Activated T-cell treated with anti-CD3 and anti-CD28 coated beads, Interleukin-2, amount 50 U/mL, for 72 hours (primary cell): ENCODE measurements at places on chromosomes 6 and 20.

DNA sequence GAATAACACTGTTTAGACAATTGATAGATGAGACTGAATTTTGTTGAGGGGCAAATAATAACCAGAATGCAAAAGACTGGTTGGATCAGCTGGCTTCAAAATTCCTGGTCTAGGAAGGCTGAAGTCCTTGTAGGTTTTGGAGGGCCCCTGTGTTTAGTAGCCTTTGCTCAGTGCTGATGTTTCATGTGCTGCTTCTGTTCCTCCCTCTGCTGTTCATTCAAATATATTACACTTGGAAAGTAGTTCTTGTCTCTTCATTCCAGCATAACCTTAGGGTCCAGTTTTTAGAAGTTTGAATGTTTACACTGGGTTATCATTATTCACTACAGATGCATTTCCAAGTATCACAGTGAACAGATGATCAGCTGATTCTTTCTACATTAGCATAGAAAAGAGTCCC is 72.5 kb downstream of the FLRT3 start:
- no peak for DNase-seq

GRCh38 chr20:14383335-14383734 is 45.9 kb upstream of the FLRT3 start:
- no peak for DNase-seq

DNA sequence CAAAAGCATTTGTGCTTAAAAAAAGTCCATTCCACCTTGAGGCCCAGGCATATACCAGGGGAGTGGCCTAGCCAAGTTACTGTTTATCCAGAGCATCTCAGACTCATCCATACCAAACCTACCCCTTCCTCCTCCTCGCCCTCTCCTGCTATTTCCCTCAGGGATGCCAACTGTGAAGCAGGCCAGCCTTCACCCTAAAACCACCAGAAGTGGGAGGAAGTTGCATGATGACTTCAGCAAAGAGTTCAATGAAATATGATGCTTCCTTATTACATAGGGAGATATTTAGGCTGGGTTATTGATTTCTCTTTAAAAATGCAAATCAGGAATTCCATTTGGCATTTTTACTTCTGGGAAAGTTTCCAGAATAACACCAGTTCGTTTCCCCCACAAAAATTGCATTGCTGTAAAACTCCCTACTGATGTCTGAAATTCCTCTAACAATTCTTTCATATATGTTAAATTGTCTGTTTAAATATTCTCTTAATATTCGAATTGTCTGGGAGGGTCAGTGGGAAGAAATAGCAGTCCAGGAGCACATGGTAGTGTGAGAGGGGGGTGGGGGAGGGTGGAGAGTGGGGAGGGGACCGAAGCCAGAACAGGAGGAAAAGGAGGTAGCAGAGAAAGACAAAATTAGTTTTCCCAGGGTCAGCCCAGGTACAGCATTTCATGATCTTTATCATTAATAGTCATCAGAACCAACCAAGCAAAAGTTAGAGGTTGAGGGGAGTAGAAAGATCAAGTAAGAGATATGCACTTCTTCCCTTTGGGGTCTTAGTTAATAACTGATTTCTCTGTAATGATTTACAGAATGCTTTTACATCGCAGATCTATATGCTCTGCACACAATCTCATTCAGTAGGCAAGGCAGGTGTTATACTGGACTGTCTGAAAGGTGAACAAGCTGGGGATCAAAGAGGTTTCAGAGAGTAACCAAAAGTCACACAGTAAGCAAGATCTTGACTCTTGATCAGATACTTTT is 1.7 kb upstream of the TCP11 start:
- no peak for DNase-seq

DNA sequence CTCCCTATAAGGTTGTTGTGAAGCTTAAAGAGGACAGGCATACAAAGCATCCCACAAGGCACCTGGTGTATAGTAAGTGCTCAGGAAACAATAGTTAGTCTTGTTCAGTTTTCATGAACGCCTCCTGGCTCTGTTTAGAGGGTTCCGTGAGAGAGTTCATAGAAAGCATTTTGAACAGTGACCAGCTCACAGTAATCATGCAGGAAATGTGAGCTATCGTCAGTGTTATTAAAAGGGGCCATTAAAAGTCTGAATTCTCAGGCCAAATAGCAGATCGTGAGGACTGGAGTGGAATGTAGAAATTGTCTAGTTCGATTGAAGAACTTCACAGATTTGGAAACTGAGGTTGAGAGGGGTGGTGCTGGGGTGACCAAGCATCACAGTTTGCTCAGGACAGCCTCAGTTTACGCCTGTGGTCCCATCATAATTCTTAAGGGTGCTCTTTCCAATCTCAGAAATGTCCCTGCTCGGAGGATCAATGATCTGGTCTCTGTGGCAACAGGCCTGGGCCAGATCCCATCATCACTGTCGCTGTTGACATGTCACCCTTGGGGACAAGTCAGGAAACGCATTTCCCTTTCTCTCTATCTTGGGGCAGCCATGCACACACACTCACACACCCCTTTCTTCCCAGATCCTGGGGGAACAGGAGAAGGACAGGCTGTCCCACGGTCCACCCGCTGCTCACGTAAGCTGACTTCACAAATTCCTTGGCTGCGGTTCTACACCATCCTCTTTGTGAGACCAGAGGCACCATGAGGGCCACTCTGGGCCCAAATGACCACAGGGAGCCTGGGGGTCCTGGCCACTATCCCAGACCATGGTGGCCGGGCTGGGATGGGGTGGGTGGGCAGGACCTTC is 7.2 kb downstream of the TGM2 start:
- no peak for DNase-seq

GRCh38 chr6:7431674-7432390 is 42.2 kb downstream of the RIOK1 start:
- DNase-seq: no peak

GRCh38 chr6:48389146-48390043 is 278.4 kb upstream of the PTCHD4 start:
- no peak for DNase-seq
